ENCODE measurements at places on chromosomes 3 and 15.

DNA sequence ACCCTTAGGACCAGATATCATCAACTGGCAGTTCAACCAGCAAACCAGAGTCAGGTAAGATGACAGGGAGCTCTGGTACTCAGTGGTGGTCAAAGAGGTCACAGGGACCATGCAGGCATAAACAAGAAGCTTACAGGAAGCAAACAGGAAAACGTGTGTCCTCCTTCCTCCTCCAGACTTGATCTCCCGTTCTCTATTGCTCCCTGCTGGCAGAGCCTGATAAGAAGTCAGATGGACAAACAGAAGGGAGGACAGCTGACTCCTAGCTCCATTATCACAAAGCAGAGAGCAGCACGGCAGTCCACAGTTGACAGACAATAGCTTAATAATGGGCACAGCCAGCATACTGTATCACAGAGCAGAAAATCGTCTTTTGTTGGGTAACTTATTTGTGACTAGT lies 156.5 kb upstream of the SLC2A2 start:
- DNase-seq = no peak

- no peak for DNase-seq
Observed at GRCh38 chr15:35444557-35445204, 101.3 kb downstream of the DPH6 start.

DNA sequence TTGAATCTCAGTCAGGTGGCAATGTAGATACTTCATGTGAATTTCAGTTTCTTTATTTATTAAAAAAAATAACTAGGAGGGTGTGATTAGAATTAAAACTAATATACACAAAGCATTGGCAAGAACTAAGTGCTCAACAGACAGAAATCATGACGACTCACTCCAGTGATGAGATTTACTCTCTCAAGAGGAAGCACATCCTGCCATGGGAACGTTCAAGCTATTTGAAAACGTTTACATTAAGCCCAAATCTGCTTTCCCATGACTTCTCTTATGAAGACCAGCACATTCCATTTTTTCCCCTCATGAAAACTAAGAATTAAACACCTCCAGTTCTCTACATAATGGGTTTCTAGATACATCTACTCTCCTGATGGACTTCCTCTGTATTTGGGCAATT lies 8.5 kb downstream of the WDR53 start:
- no peak for DNase-seq

- DNase-seq = no peak
Observed at GRCh38 chr3:48938156-48938555, 19.5 kb downstream of the ARIH2 start.

DNA sequence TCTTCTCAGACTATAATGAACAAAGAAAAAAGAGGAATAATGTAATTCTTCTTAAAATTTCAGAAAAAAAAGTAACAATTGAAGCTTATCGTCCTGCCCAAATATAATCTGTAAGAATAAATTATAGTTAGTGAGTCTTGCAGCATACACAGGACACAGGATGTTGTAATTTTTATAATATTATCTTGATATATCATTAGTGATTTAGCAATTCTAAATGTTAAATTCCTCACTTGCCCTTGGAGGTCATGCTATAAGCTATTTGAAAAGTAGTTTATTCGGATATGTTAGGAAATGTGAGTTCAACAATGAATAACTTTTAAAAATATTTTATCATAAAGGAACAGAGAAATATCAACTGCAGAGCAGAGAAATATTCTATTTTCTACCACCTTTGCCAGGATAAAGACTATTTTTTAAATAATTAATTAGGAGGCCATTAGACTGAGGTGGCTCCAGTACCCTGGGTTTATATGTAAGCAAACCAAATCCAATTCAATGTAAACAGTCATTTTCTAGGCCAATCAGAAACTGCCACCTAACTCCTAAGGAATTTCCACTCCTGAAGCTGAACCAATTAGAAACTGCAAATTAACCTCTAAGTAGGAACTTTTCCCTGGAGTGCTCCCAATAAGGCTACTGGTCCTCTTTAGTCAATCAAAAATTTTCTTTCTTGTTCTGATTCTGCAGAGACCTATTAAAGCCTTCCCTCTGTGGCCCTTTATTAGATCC lies 1109.3 kb downstream of the ROBO2 start:
- DNase-seq = no peak

- DNase-seq = no peak
Observed at GRCh38 chr3:43733459-43734384, 43.0 kb downstream of the ABHD5 start.

GRCh38 chr15:45144775-45145174 lies 15.0 kb downstream of the DUOX1 start:
- DNase-seq = no peak

DNA sequence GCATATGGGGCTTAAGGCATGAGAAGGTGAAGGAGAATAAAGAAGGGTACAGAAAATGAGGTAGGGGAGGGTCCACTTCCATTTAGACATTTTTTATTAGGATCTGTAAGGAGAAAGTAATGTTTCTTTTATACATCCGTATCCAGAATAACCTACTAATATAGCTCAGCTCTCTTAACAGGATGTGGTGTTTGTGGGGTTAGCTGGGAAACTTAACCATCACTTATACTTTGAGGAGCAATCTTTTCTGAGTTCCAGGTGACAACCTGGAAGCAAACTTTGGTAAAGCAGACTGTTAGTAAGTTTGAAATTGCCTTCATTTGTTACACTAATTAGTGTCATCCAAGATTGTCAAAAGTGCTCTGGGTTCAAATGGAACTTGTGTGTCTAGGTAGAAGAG lies 36.6 kb downstream of the BUB1B start:
- DNase-seq = no peak

DNA sequence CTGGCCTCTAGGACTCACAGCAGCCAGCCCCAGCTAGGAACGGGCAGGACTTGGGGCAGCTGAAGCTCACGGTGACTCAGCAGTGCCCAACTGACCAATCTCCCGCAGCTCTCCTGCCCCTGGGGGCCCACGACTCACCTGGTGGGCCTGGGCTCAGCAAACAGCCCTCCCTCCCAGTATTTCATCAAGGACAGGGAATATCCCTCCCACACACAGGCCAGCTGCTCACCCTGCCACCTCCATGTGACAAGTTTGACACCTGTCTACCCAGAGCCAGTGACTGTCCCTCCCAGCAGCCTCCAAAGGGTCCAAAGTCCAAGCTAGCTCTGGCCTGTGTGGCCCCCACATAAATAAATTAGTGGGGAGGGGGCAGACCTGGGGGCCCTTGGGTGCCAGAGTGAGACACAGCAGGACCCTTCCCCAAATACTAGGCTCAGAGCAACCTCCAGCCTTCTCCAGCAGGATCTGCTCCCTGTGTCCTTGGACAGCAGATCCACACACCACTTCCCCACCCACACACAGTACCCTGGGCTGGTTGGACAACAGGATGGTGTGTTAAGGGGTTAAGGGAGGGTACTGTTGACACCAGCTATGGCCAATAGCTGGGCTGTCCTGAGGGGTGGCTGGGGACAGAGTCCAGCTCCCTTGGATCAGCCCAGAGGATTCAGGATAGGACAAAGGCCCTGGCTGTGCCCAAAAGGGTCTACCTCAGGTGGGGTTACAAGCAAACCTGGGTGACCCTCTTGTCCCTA lies 4.3 kb downstream of the GNAT1 start:
- no peak for DNase-seq

GRCh38 chr15:92614791-92615785 lies 40.5 kb downstream of the FAM174B start:
- no peak for DNase-seq

GRCh38 chr15:50009634-50010033 lies 109.4 kb downstream of the ATP8B4 start:
- DNase-seq = no peak

DNA sequence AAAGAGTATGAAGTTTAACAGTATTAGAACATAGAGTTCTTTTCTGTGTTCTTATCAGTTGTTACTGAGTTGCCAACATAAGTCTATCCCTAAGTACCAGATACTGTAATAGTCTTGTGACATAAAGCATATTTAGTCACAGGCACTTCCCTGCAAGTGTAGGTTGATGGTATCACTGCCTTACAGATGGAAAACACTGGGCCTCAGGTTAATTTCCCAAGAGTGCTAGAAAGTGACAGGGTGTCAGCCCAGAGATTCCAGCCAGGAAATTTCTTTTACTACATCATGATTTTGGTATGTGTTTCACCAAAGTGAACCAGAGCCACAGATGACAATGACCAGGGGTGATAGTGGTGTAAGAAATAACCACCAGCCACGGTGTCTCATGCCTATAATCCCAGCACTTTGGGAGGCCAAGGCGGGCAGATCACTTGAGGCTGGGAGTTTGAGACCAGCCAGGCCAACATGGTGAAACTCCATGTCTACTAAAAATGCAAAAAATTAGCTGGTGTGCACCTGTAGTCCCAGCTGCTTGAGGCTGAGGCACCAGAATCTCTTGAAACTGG lies 3.2 kb downstream of the EIF1B start:
- no peak for DNase-seq

DNA sequence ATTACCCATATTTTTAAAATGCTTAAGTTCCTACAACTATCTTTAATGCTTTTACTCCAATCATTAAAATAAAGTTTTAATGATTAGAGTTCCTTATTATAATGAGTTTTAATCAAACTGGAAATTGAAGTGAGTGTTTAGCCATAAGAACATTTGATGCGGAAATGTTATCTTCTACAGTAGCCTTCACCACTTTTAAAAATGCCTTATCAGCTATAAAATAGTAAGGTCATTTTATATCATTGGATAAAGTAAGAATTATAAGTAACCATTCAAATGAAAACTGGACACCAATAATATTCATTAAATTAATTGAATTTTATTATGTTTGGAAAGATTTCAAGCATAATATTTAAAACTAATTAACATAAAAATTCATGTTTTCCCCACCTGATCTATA lies 825.0 kb upstream of the ROBO1 start:
- DNase-seq = no peak

DNA sequence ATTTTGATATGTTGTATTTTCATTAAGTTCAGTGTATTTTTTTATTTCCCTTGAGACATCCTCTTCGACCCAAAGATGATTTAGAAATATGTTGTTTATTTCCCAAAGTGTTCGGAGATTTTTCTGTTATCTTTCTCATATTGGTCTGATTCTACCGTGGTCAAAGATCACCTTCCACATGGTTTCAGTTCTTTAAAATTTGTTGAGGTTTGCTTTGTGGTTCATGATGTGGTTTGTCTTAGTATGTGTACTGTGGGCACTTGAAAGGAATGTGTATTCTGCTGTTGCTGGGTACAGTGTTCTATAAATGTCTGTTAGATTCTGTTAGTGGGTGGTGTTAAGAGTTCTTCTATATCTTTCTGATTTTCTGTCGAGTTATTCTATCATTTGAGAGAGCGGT lies 103.4 kb upstream of the FHIT start:
- no peak for DNase-seq

GRCh38 chr3:48240000-48240963 lies 622 bp upstream of the ZNF589 start:
- no peak for DNase-seq

DNA sequence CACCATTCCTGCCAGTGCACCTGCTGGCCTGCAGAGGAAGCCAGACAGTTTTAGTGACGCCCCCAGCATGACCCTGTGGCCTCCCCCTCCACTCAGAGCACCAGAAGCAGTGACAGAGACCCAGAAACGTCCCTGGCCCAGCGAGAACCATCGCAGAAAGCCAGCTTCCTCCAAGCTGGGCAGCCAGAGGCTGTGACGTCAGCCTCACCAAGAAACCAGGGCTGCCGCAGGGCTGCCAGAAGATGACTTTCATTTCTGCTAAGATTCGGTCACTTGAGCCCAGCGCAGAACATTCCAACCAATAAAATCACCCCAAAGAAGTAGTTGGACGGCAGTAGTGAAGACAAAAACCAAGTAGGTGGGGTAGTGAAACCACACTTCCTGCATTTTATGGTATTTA lies 29.6 kb upstream of the RPL32 start:
- DNase-seq = no peak

DNA sequence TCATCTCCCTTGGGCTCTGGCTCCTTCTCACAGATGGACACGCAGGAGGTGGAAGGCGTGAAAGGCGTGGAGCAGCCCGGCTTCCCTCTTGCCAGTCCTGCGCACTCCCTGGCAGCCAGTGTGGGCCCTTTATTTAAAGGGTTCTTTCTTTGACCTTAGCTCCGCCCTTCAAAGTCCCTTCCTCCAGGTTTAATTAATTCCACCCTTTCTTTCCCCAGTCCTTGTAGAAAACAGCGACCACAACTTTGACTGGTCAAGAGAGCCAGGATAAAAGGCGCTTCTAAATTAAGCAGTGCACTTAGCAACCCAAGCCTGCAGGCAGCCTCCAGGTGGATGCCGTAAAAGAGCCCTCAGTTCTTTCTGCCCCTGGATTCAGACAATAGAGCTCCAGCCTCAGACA lies at the start of gene HDC:
TSS of gene HDC (minus strand) at position 107 of the 400 bp plus-strand sequence. CDS start at position 4, 103 bp downstream.
- no peak for DNase-seq

DNA sequence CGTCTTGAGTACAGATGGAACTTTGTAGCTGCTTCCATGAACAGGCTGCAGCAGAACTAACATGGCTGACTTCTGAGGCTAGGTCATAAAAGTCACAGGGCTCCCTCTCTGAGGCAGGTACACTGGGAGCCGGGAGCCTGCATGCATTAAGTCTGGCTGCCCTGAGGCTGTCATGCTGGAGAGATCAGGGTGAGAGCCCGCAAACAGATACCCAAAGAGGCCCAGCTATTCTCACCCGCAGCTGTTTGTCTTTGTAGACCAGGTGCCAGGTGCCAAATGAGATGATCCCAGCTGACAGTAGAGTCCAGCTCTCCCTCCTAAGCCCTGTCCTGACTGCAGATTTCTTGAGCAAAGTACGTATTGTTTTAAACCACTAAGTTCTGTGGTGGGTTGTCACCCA lies 8.6 kb upstream of the SLCO3A1 start:
- no peak for DNase-seq

- no peak for DNase-seq
Observed at GRCh38 chr3:116743062-116743461, 33.5 kb downstream of the TUSC7 start.

- no peak for DNase-seq
Observed at GRCh38 chr3:161409069-161409468, 37.8 kb upstream of the SPTSSB start.

- DNase-seq = no peak
Observed at GRCh38 chr3:152328841-152329240, 60.1 kb downstream of the MBNL1 start.

DNA sequence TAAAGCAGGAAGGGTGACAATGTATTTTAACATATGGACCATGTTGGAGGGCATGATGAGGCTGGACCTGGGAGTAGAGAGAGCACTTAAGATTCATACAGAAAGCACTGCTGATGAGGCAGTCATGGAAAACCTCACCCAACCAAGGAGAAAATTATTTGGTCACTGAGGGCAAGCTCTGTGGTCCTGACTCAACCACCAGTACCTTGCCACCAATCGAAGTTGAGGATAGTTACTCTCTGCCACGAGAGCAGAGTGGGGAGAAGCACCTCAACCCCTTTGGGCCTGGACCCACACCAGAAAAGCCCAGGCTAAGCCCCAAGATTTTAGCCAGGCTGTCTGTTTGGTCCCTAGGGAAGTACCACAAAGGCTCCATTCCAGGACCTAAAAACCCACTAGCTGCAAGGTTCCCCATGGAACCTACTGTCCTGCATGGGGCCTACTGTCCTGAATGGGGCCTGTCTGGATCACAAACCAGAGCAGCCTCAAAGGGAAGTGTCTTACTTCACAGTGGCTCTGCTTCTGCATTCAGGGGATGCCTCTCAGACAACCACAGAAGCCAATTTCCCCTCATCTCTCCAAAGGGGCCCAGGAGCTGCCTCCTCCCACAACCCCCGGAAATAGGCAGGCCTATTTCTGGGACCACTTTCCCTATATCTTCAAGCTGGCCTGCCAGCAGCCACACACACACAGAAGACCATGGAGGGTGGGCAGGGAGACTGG lies 4.2 kb downstream of the CCDC71 start:
- DNase-seq = no peak

GRCh38 chr3:113698956-113699355 lies 2.5 kb upstream of the USF3 start:
- no peak for DNase-seq

Data from activated CD4-positive, alpha-beta T cell treated with anti-CD3 and anti-CD28 coated beads, Interleukin-2, amount 50 U/mL, for 24 hours (primary cell).